NCI-H2029 treated with DMSO at 0.1 percent for 48 hours (cell line): ENCODE measurements at places on chromosomes 1 and 21.

GRCh38 chr1:19418503-19418971 is 66.8 kb downstream of the CAPZB start:
- no peak for DNase-seq

DNA sequence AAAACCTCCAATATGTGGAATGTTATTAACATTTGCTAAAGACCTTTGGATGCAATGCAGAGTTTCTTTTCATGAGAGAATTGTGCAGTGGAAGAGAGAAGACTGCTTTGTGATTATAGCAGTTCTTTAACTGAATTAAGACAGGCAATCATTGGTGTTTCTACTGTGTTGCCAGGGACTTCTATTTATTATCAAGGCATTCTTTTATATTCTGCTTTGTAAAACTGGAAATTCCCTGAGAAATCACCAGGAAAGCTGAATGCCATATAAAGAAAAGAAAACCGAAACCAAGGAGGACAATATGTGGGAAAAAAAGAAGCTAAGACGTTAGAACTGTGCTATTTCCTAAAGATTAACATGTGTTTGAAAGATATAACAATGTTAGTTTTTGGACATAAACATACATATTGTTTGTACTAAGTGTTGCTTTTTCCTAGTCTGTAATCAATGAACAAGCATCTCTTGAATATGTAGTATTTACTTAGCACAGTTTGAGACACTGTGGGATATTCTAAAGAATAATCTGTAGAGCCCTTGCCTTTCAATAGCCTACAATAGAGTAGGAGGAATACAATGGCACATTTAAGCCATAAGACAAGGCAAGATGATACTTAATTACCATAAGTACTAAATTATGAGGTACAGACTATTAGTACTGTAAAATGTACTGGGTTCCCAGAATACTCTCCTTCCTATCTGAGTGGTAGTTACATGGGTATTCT is 47.1 kb downstream of the EXTL2 start:
- no peak for DNase-seq

DNA sequence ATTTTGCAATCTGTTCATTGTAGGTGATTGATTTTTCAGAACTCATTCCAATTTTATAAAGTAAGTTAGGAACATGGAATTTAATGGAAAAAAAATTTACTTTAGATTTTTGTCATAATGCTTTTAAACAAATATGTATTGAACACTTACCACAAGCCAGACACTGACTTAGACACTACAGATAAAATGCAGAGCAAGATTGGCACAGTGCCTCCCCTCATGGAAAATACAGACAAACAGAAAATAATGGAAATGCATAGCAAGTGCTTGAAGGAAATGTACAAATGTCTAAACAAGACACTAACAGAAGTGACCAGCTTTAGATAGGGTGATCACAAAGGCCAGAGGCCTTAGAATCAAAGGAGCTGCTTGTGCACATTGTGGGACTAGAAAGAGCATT is 260.5 kb upstream of the ADGRL2 start:
- no peak for DNase-seq

GRCh38 chr1:234733427-234733826 is 123.4 kb upstream of the IRF2BP2 start:
- no peak for DNase-seq

DNA sequence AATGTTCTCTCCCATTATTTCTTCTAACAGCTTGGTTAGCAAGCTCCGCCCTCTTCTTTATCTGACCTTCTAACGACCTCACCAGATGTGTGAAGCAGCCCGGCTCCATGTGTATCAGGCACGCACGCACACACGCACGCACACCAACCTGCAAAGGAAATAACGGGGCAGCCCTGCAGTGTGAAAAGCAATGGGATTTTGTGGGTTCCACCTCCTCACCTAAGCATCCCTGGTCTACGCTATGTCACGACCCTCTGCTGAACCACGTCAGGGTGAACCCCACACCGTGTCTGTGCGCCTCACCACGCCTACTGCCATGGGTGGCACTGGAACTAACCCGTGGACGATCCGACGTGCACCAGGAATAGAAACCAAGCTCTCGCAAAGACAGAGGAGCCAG is 10.4 kb downstream of the SSU72 start:
- DNase-seq = no peak

DNA sequence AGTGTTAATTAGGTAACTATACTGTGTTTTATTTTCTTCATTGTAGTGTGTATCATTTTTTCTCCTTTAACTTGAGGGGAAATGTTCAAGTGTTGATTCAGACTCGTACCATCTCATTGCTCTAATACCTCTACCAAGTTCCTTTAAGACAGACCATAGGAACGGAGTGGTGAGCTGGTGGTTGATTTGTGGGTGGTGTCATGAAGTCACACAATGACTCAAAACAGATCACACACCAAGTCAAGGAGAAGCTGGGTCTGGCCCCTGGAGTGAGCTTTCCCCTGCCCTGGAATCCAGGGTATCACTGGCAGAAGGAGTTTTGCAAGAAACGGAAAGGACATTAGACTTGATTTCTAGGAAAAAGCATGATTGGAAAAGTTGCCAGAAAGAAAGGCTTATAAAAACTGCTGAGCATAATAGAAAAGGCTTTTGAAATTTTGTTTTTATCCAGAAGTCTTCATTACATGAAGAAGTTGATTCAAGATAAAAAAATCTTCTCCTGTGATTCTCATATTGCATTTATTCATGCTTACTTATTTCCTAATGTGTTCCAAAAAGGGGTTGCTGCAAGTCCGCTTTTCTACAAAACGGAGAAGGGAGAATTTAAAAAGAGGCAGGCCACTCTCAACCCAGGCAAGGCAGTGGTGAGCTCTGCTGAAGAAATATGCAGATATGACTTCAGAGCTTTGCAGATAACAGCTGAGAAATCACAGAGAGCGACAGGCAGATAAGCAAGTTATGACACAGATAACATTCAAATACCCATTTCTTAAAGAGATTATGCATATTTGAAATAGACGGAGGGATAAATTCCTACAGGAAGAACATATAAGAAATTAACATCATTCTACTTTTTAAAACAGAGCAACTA is 79.7 kb downstream of the TBX19 start:
- no peak for DNase-seq

DNA sequence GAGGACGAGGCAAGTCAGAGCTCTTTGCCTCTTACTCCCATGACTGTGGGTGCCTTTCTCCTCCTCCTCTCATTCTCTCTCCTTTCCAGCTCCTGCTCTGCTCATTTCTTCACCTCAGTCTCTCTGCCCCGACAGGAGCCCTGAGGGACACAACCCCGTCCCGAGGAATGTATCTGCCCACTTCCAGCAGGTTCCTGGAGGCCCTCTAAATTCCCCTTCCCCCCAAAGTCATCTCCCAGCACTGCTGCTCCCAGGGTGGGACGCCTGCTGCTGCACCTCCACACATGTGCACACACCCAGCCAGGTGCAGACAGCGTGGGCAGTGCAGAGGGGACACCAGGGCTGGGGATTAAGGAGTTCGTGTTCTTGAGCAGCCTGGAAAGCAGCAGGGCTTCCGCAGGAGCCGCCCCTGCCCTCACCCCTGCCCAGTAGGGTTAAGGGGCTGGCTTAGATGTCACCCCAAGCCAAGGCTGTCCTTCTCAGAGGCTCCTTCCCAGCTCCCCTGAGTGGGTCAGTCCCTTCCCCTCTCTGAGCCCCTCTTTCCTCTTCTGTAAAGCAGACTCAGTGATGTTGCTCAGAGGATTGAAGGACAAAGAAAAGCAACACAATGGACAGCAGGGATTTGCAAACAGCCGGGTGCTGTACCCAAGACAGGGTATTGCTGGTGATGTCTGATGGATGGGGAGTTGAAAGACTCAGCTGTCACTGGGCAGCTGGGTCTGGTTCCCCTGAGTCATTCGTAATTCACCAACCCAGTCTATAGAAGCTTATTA is 346.0 kb downstream of the MATN1 start:
- no peak for DNase-seq

GRCh38 chr1:175136246-175136645 is 56.3 kb downstream of the KIAA0040 start:
- DNase-seq = no peak

DNA sequence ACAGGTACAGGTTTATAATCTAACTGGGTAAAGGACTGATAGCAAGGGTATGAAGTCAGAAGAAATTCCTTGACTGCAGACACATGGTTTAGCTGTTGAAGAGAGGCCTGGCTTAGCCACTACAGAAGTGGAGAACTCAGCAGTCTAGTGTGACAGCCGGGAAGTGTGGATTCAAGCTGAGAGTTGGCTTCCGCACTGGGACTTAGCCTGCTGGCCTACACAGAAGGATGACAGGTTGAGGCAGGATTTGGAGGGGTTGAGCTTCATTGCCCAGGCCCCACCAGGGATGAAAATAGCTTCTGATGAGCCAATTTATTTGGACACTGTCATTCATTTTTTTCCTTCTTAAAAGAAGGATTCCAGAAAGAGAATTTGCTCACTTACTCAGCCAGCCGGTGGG is 284.4 kb downstream of the PCP4 start:
- no peak for DNase-seq

GRCh38 chr1:226644541-226645176 is 94.4 kb downstream of the ITPKB start:
- DNase-seq = no peak
